Bronchial epithelial cell (primary cell): ENCODE measurements at places on chromosomes 6 and 20. TPM values are rescaled to one million over a fixed set of nuclear protein-coding genes. Genes with fewer than 3 reads are reported as not detected.

The KCNK15 gene
- total RNA-seq, result under 0.01 and 0.26 TPM in 2 replicates

The CRISP3 gene
- total RNA-seq, result under 0.01 and 2.4 TPM in 2 replicates

The HDGFL1 gene
- not detected in 2 replicates for total RNA-seq

The ACOT8 gene
- total RNA-seq, result 31.1 and 37.9 TPM in 2 replicates

The MEP1A gene
- total RNA-seq, result not detected in 2 replicates

The SNAP25 gene
- total RNA-seq, result not detected in 2 replicates

The ECI2 gene
- total RNA-seq, result 23.4 and 26.3 TPM in 2 replicates

The LAMP5 gene
- total RNA-seq, result not detected in 2 replicates

The OSBPL2 gene
- 49.8 and 70.4 TPM in 2 replicates for total RNA-seq

DNA sequence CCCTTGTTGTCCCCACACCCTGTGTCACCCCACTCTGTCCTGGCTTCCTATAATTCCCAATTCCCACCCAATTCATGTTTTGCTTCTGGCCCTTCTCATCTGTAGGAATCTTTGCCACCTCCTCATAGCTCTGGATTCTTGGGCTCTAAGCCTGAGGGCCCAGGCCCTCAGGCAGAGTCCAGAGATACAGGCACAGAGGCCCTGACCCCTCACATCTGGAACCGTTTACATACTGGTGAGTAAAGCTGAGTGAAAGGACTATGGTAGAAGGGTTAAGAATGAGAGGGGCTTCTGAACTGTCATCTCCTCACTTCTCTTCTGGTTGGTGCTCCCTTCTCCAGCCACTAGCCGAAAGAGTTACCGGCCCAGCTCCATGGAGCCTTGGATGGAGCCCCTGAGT, 13.6 kb downstream of the PRRC2A start:
- DNase-seq, result no peak

GRCh38 chr6:142907544-142907943, 37.4 kb downstream of the HIVEP2 start:
- no peak for DNase-seq

DNA sequence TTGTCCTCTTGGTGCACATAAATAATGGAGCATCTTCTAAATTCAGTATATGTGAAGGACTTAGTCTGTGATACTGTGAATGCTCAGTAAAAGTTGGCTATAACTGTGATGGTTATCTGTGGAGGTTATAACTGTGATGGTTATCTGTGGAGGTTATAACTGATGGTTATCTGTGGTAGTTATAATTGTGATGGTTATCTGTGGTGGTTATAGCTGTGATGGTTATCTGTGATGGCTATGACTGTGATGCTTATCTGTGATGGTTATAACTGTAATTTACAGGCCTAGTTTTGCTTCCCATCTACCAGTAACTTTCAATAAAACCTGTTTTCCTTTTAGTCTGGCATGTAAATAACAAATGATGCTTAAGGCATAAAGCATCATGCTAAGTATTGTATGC, 16.5 kb downstream of the PTK7 start:
- DNase-seq, result no peak

DNA sequence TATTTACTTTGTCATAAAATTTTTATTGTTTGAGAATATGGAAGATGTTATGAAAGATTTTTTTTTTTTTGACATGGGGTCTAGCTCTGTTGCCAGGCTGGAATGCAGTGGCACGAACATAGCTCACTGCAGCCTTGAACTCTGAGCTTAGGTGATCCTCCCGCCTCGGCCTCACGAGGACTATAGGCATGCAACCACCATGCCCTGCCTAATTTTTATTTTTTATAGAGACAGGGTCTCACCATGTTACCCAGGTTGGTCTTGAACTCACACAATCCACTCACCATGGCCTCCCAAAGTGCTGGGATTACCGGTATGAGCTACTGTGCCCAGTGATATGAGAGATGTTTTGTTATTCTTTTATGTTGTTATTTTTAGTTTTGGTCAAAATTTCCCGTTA, 295.8 kb downstream of the TBC1D7 start:
- no peak for DNase-seq

GRCh38 chr20:35902545-35902941, 51.8 kb downstream of the SCAND1 start:
- peak; percentile 35 for DNase-seq

DNA sequence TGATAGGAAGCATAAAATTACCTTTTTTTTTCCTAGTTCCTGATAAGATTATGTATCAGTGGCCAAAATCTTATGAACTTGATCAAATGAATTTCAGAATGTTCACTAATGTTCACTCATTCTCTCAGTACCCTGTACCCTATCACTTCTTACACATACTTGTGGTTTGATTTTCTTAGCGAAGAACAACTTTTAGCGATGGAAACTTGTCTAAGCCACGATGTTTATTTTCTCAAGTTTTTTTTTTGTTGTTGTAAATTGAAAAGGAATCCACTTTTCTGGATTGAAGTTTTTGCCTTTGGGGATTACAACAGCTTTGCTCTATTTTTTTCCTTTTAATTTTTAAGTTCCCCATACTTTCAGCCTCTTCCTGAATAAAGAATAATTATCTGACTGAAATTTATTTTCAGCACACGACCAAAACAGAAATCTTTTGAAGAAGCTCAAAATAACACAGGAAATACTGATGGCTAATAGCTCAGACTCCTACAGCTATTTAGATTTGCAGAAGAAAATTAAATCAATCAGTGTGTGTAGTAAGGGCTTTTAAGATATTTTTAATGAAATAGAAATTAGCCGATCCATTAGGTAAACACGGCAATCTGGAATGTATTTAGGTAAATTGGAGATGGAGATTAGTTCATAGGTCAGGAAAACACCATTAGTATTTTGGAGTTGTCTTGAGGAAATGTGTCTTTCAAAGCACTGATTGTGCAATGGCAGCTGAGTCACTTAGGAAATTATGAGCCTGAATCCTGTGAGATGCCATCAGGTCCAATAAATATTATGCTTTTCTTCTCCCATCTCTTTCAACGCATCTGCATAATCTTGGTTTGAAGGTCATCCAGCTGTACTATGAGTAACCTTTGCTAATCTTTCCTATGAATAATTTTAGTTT, 217.5 kb downstream of the GJA1 start:
- DNase-seq, result peak; percentile 88

DNA sequence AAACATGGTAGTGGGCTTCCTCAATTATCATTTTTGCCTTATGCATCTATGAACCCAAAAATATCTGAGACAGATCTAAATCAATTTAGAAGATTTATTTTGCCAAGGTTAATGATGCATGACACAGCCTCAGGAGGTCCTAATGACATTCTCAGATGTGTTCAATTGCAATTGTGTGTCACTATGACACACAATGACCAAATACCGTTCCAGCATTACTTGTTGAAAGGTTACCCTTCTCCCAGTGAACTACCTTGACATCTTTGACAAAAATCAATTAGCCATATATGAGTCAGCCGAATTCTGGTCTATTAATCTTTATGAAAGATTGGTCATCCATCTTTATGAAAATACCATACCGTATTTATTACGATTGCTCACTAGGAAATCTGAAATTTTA, 592.5 kb upstream of the GJE1 start:
- no peak for DNase-seq

DNA sequence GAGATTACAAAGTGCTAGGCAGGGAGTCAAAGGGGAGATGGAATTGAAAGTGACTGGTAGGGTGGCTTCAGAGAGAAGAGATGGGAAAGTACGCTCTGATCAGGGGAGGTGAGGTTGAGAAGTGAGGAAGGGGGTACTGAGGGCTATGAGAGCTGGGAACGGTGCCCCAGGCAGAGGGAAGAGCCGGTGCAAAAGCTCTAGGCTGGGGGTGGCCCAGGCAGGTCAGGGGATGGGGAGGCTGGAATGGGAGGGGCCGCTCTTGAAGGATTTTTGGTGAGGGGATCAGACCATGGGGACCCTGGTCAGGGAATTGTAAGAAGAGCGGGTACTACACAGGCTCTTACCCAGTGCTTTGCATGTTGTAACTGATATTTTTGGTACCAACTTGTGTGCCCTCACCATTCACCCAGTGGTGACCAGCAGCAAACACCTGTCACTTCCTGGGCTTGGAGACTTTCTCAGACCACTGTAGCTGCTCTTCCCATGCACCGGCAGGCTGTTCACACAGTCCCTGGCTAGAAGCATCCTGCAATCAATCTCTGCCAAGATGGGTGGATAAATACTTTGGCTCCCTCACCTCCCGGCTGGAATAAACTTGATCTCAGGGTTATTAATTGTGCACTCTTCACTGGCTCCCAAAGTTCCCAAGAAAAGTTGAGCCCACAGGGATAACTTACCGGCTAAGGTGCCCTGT, 24.0 kb downstream of the PCK1 start:
- no peak for DNase-seq

- DNase-seq, result no peak
These were observed 33.0 kb downstream of the SLCO4A1 start for GRCh38 chr20:62675156-62675876.

DNA sequence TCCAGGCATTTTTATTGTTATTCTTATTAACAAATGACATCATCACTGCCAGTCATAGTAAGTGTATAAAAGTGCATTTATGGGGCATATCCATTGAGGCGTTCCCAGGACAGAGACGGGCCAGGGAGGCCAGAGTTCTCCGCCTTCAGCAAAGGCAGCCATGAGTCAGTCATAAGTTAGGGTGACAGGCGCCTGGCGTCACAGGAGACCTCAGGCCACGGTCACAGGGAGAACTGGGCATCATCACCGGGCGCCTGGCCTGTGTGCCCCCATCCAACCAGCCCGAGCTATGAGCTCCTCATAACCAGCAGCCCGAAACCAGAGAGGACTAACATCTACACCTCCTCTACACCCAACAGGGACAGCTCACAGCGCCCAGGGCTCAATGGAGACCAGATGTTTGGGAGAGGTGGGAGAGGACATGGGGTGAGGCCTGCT, 259.2 kb downstream of the DLL1 start:
- DNase-seq, result no peak

DNA sequence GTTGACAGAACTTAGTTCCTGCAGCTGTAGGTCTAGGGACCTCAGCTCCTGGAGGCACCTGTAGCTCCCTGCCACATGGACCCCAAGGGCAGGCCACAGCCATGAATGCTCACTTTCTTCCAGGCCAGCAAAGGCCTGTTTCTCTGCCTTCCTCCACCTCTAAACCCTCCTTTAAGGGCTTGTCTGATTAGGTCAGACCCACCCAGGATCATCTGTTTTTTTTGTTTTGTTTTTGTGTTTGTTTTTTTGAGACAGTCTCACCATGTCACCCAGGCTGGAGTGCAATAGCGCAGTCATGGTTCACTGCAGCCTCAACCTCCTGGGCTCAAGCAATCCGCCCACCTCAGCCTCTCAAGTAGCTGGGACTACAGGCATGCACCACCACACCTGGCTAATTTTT, 11.5 kb upstream of the BCAS4 start:
- DNase-seq, result no peak

GRCh38 chr6:311679-312220, 19.5 kb downstream of the DUSP22 start:
- DNase-seq, result no peak

DNA sequence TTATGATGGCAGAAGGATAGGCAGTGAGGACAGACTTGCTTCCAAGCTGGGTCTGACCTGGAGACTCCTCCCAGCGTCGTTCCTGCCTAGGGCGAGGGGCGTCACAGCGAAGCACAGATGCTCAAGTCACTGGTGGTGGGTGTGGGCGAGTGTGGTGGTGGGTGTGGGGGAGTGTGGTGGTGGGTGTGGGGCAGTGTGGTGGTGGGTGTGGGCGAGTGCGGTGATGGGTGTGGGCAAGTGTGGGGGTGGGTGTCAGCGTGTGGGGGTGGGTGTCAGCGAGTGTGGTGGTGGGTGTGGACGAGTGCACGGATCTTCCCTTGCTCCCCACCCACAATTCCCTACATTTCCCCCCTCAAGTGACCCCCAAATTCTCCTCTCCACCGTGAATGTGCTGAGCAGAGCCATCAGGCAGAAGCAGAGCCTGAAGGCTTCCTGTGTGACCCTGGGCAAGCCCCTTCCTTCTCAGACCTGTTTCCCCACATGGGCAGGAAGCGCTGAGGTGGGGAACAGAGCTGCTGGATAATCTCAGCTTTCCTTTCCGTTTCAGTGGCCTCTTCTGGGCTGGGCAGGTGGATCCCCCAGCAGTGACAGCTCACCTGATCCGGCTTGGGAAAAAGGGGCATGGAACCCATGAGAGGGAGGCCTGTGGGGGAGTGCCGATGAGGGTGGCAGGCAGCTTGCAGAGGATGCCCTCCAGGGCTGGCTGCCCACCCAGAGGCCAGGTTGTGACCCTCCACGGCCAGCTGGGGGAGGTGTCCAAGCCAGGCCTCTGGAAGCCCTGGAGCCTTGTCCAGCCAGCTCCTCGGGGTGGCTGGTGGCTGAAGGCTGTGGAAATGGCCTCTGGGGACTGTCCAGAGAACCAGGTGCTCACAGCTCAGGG, 42.9 kb downstream of the RSPO4 start:
- DNase-seq, result no peak

DNA sequence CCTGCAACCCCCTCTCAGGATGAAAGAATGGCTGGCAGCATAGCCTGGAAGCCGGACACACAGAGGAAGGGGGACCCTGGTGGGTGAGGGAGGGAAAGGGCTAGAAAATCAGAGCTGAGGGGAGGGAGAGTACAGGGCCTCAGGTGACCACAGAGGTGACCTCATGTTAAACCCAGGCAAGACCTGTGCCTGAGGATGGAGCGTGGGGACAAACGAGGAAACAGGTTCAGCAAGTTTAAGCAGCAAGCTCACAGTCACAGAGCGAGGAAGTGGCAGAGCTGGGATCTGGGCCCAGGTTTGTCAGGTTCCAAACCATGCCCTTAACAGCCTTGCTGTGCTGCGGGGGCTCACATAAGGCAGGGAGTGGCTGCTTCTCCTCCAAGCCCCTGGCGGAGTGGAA, 4.0 kb upstream of the BPI start:
- DNase-seq, result peak; percentile 45

DNA sequence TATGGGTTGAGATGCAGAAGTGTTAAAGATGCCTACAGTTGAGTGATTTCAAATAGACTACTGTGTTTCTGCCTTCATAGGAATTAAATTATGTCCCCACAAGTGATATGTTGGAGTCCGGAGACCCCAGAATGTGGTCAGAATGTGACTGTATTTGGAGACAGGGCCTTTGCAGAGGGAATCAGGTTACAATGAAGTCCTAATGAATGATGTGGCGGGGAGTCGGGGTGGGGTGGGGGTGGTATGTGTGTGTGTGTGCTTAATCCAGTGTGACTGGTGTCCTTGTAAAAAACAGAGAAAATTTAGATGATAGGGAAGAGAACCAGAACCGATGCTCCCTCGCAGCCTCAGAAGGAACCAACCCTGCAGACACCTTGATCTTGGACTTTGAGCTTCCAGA, 448.2 kb downstream of the QKI start:
- DNase-seq, result no peak

DNA sequence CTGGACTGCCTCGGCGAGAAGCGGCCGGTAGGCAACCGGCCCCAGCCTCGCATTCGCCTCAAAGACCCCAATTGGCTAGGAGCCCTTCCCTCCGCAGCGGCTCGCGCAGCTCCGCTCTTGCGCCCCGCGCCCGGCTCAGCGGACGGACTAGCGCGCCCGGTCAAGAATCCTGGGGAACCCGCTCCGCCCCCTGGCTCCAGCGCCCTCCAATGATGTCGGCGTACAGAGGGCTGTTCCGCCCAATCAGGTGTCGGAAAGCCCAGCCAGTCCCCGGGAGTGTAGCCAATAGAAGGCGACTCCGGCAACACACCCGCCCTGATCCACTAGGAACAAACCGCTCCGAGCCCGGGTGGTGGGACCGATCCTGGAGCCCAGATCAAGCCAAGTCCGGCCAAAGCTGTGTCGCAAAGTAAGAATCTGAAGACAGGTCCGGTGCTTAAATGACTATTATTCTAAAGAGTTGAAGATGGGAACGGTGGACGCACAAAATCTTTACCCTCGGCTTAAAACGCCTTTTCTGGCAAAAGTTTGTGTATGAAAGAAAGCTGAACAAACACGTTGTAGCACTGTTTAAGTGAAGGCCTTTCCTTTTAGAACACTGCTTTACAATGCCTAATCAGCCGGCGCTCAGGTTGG, 132.2 kb downstream of the OGFRL1 start:
- DNase-seq, result peak; percentile 89

- peak; percentile 85 for DNase-seq
These were observed 84.2 kb upstream of the ARG1 start for GRCh38 chr6:131488780-131489179.
